Stimulated activated CD8-positive, alpha-beta memory T cell treated with anti-CD3 and anti-CD28 coated beads, Interleukin-4, amount 100 ng/mL, for 1 hour (primary cell): ENCODE measurements at places on chromosomes 12 and 14.

DNA sequence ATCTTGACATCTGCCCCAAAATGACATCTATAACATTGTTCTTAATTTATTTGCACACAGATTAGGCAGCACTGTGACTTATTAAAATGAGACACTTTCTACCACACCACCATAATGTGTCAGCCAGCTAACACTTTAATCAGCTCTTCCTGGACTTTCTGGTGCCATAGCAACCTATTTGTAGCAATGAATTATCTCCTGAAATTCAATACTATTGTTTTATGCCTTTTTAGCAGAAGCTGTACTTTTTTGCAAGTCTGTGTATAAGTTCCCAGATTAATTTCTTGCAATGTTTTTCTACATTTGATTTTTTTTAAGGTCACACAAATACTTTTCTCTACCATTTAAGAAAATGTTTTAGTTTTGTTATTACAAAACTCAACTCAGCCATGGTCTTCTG, 72.8 kb upstream of the SAV1 start:
- DNase-seq = no peak

GRCh38 chr14:96162741-96163140, 41.9 kb upstream of the BDKRB2 start:
- DNase-seq = no peak

GRCh38 chr12:96710127-96710745, 196.8 kb upstream of the NEDD1 start:
- no peak for DNase-seq

DNA sequence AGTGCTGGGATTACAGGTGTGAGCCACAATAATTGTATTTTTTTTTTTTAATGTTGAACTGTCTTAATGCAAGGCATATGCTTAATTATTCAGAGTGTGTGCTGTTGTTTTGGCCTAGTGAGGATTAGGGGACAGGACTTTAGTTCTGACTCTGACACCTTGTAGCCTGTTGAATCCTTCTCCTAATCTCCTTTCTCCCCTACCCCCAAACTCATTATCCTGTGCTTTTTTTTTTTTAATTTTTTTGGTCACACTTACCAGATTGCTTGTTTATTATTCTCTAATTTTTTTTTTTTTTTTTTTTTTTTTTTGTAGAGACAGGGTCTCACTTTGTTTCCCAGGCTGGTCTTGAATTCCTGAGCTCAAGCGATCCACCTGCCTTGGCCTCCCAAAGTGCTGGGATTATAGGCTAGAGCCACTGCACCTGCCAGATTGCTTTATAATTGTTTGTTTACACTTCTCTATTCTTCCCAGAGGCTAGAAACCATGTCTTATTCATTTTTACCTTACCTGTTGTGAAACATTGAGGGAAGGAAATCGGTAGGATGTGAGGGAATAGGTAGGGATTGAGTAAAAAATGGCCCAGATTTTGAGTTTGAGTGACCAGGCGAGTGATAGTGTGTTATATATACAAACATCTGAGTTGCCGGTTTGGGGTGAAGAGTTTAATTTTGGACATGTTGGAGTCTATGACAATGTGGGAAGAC, 32.2 kb downstream of the DIP2B start:
- DNase-seq = no peak

DNA sequence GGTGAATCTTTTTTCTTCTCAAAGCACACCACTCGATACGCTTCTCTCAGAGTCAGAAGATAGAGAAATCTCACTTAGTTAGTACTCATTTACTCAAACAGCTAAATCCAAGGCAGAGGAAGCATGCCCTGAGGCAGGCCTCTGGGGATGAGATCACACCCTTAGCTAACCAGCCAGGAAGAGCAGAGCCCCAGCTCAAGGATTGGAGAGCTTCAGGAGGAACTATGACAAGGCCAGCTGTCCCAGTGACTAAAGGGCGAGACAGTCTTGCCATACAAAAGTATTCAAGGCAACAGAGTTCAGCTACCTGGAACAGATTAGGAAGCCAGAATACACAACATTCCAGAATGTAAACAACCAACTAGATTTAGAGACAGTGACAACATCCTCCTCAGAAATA, 197.7 kb upstream of the CCDC196 start:
- no peak for DNase-seq

DNA sequence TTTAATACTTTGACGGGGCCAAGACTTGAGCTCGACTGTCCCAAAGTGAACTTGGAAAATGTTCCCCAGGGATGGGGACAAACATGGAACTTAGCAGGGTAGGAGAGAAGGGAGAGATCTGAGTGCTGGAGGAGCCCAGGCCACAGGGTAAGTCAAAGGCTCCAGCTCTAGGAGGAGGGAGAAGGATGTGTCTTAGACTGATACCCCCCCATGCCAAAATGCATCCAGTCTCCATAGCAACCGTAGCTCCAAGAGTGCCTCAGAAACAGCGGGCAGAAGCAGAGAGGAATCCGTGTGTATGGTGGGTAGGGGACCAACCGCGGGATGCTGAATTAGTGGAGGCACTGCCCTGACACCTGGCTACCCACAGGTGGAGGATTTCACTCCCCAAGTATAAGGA, 845 bp upstream of the AGAP2 start:
- DNase-seq = no peak

DNA sequence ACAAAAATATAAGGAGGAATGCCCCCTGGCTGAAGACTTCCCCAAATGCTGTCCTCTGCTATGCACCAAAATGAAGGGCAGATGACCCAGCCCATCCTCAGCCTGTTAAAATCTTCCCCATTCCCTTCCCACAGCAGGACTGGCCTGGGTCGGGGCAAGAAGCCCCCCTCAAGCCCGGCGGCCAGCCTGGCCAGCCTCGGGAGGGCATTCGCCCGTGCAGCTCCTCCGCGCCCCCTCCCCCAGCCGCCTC, 413 bp downstream of the RARG start:
- no peak for DNase-seq

DNA sequence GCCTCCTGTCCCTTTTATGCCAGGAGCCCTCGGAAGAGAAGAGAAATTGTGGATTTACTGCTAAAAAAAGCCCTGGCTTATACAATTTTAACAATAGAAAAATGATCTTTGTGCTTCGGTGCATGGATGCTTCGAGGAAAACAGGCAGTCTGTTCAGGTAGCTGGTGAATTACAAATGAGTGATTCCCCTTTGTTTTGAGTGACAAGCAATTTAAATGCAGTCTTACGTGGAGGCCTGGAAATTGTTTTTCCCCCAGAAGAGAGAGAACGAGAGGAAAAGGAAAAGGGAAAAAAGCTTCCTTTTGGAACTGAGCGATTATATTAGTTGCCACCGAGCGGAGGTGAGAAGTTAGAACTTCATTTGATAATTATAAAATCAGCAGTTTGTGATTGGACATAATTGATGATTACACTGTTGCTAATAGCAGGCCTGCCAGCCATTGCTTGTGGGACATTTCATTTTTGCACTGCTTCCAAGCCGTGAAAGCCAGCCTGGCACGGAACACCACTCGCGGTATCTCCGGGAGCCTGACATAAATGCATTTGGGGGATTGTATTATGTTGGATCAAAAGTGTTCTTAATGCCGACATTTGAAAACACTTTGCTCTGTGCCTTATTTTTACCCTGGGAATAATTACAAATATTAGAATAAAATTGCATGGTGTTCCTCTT, 117.7 kb downstream of the PHETA1 start:
- DNase-seq = no peak

- no peak for DNase-seq
These were observed 422.6 kb downstream of the ATP23 start for GRCh38 chr12:58363971-58364370.

- DNase-seq = no peak
These were observed 11.8 kb downstream of the HNRNPC start for GRCh38 chr14:21257394-21257909.

DNA sequence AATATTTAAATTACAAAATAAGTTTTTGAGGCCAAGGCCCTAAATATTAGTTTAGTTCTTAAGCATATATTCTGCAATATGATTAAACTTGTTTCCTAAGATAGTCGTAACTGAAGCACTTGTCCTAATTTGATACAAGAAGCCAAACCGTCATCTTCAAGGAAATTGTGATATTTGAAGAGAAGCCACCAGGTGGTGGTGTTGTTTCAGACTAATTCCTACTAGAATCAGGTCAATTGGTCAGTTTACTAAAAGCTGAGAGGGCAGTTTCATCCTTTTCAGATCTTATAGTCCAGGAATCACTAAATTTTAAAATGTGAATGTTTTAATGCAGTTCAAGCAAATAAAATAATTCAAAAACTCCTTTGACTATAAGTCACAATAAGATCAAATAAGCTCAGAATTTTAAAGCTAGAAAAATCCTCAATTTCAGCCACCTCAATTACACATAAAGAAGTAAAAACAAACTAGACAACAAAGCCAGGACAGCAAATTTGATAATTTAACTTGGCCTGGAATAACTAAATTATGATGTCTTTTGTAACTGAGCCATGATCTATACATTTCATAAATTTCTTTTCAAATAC, 7.1 kb upstream of the ARL1 start:
- no peak for DNase-seq

GRCh38 chr14:32622742-32623141, 293.6 kb downstream of the AKAP6 start:
- DNase-seq = no peak

GRCh38 chr12:116280595-116281290, 3.2 kb upstream of the MED13L start:
- DNase-seq = no peak

- DNase-seq = no peak
These were observed 435.0 kb downstream of the NELL2 start for GRCh38 chr12:44441155-44441554.

GRCh38 chr12:113464452-113464775, 7.3 kb downstream of the LHX5 start:
- no peak for DNase-seq

- no peak for DNase-seq
These were observed 966.2 kb downstream of the NRXN3 start for GRCh38 chr14:79136071-79137044.

GRCh38 chr12:94174576-94174975, 26.2 kb downstream of the PLXNC1 start:
- peak; percentile 18 for DNase-seq

DNA sequence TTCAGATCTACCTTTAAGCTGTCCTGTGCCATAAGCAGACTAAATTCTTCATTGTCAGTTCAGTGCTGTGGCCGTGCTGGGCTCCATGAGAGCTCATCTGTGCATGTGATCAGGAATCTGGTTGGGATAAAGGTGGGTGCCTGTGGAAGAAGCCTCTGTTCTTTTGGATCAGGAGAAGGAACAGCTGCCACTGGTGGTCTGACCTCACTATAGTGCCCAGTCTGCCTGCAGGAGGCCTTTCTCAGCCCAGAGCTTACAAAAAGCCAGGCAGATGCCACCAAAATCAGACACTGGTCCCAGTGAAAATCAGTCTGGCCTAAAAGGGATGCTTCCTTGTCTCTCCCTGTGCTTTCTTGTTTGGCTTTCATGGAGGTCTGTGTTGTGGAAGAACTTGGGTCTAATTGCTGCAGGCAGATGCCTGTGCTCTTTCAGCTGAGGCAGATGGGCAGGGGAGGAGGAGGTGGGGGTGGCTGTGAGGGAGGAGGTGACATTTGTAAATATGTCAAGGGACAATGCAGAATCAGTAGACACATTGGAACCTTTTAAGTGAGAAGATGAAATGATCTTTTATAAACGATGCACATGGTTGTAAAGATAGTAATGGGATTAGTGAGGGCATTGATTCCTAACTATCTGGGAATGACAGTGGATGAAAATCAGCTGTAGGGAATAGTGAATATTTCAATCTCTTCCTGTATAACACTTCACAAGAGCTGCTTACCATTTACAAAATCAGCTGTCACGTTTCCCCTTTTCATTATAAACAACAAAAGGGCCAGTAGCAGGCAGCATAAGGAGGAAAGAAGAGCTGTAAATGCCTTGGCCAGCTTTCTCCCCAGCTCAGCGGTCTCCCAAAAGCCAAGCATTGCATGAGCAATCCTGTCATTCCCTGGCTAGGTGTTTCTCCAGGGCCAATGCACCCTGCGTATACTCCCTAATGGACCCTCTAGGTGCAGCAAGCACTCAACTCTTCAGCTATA, 44.6 kb downstream of the CACNA2D4 start:
- no peak for DNase-seq

- DNase-seq = no peak
These were observed 78.6 kb downstream of the CCDC59 start for GRCh38 chr12:82279536-82280058.

DNA sequence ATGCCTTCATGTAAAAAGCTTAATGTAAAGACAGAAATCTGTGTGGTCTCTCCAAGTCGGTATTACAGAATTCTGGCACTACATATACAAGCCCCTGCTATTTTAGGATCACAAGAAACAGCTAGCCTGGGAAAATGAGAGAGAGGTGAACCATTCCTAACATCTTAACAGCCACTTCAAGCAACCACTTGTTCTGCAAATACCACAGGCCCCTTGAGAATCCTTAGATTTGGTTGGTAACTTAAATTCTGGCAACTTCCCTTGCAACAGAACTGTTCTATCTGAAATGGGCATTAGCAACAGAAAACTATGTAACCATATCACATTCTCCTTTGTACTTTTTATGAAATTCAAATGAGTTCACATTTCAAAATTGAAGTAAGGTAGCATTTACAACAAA, 68.5 kb downstream of the SPPL3 start:
- no peak for DNase-seq

DNA sequence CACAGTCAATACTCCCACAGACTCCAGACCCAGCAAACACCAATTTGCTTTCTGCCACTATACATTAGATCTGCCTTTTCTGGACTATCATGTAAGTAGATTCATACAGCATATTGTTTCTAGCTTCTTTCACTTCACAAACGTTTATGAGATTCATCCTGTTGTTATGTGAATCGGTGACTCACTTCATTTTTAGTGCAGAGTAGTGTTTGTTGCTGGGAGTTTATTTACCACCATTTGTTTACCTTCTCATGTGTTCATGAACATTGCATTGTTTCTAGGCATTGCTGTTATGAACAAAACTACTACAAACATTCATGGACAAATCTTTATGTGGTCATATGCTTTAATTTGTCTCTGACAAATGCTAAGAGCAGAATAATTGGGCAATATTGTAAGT, 807.8 kb upstream of the TMEM132C start:
- no peak for DNase-seq

DNA sequence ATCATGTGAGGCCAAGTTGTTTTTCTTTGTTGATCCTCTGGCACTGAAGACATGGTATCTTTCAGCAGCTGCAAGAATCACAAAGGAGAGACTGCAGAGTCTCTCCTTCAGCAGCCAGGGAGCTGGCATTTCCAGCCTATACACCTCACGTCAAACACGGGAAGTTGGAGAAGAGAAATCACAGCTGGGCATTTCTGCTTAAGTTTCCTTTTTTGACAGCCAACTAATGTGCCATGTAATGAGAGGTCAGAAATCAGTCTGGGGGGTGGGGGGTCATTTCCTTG, 28.3 kb downstream of the PHLDA1 start:
- no peak for DNase-seq

DNA sequence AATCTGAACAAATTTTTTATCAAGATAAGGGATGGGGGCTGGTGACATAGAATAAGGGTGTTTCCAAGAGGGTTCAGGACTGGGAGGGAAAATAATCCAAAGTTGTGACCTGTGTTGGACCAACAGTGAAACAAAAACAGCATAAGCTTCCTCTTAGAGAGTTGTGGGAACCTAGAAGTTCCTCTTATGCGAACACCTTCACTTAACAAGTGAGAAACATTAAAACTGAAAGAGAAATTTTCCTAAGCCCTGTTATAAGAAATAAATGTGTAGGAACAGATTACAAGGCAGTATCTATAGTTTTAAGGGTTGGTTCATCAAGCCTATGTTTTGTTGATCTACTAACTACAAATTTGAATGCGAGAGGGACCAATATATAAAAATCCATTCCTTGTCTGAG, 58.4 kb downstream of the LLPH start:
- no peak for DNase-seq

GRCh38 chr14:48023881-48024280, 348.5 kb upstream of the MDGA2 start:
- no peak for DNase-seq

GRCh38 chr14:68370057-68370360, 422.9 kb downstream of the ZFP36L1 start:
- no peak for DNase-seq
